ENCODE measurements at places on chromosomes 3 and 15.

- DNase-seq: no peak
Observed at GRCh38 chr3:159632851-159633250, 355.8 kb upstream of the IL12A start.

DNA sequence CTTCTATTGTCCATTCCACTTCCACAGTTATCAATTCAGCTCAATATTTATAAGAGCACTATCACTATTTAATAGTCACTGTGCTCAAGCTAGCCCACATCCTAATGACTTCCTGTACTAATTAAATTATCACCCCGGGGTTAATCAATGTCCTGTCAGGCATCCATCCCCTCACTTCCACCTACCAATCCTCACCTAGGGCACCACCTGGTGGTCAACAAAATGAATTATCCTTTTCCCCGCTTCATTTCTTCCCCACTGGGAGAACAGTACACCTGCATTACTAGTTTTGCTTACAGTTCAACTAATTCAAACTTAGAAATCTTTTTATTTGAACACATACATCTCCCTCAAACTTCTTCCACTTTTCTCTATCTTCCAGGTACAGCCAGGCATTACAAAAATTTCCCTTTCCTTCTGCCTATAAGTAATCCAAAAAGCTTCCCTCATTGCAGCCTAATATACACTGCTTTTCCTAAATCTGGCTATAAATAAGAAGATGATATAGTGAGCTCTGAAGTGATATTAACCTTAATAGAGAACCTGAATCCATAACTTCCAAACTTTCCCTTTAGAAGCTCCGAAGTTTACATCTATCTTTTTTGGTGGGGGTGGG is 68.5 kb downstream of the TMCC1 start:
- peak; percentile 40 for DNase-seq

DNA sequence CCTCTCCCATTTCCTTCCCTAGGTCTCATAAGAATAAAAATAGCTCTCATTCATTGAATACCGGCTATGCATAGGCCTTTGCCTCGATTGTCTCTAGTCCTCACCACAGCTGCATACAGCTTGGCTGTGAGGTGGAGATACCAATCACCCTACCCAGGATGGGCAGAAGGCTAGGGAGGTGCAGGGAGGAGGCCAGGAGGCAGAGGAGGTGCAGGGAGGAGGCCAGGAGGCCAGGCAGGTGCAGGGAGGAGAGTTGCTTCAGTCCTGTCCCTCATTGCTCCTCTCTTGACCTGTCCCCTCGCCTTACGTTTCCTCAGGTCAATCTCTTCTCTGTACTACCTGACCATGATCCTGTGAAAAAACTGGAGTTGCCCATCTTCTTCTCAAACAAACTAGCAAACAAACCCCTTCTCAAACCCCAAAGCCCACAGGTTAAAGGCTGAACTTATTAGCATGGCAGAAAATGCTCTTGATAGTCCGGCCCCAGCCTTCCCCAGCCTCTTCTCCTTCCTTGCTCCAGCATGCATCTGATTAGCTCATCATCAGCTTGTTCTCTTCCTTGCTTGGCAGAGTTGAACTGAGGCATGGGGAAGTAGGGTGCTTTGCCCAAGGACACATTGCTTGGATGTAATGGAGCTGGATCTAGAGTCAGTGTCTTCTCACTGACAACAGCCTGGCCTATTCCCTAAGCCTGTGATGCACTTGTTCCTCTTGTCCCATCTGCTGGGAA is 15.8 kb downstream of the PODXL2 start:
- DNase-seq: no peak

GRCh38 chr15:25478313-25478712 is 39.5 kb upstream of the UBE3A start:
- no peak for DNase-seq

- no peak for DNase-seq
Observed at GRCh38 chr3:183094711-183095110, 4.6 kb downstream of the MCCC1 start.

- peak; percentile 79 for DNase-seq
Observed at GRCh38 chr15:34583399-34584329, at the start of gene GOLGA8B. TSS of gene GOLGA8B (minus strand) at chr15:34583651. CDS start at chr15:34535912, 47,739 bp downstream.

DNA sequence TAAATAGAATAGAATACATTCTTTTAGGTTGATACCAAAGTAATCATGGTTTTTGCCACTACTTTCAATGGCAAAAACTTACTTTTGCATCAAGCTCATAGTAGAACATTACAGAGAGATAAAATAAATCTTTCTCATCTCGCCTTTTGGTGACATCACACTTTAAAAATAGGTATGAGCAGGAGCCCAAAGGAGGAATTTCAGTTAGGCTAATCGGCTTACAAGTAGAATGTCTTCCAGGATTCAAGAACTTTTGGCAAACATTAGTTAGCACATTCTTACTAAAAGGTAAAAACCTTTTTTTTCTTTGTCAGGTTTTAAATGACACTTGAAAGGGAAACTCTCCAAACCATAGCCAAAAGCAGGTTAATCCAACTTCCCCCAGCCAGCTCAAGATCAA is 59.7 kb upstream of the CMSS1 start:
- DNase-seq: no peak

Measured in glutamatergic neuron (in vitro differentiated cells).